Activated CD4-positive, alpha-beta T cell treated with anti-CD3 and anti-CD28 coated beads for 24 hours (primary cell): ENCODE measurements at places on chromosomes 5 and 9.

- no peak for DNase-seq
These were observed 91.4 kb downstream of the LIFR start for GRCh38 chr5:38465061-38465460.

- no peak for DNase-seq
These were observed 53.3 kb downstream of the JADE2 start for GRCh38 chr5:134578578-134579283.

- DNase-seq = peak; percentile 11
These were observed 174.8 kb downstream of the SLF1 start for GRCh38 chr5:94793113-94793815.

- no peak for DNase-seq
These were observed 6.4 kb downstream of the ISCA1 start for GRCh38 chr9:86275962-86276361.

DNA sequence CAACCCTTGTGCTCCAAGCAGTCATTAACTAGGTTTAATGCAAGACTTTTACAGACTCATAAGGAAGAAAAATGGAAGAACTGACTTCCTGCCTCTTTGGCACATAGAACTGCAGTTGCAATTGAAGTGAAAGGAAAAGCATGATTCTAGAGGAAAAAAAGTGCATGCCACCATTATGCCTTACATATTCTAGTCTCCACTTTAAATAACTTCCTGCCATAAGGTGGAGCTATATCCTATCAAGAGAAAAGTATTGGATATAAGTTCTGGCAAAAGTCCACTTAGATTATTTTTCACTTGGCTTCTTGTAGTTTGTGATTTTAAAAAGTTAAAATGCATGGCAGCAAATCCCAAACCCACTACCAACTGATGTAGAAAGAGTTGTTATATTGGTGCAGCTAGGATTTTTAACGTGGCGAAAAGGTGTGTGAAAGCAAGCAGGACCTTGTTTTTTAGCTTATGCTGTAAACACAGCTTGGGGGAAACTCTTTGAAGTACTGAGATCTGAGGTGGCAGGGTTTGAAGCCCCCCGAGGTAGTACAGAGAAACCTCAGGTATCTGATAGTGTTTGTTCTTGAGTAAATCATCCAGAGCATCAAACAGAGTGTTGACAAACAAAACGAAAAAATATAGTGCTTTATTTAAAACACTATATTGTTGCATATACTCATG lies 117.9 kb downstream of the ANXA1 start:
- DNase-seq = no peak

GRCh38 chr9:82993856-82994605 lies 68.9 kb downstream of the RASEF start:
- DNase-seq = no peak

DNA sequence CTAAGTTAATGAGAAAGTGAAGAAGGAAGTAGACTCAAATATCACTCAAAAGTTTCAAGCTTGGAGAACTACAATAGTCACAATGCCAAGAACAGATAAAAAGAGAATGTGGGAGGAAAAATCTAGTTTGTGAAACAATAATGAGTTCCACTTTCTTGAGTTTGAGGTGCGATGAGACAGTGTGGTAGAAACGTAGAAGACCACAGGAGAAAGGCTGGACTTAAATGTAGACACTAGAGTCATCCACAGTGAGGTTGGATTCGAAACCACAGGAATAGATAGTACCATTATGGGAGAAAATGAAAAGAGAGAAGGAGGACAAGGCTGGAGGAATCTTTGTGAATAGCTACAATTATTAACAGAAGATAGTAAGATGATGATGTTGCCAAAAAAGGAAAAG lies 141.1 kb upstream of the LRRTM2 start:
- DNase-seq = no peak

DNA sequence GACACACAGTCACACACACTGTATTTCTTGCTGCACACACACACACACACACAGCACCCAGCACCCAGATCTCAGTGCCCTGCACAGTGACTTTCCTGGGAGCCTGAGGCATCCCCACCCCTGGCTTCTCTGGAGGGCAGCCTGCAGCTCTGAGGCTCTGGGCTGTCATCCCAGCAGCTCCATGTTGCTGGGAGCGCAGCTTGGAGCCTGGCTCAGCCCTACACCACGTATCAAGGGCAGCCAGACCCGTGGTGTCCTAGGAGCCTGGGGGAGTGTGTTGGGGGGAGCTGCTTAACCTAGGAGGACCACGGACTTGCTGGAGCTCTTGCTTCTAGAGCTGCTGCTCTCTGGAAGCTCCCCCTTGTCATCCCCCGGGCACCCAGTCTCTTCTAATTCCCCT lies 5.2 kb downstream of the IER5L start:
- DNase-seq = no peak

- no peak for DNase-seq
These were observed 253.9 kb upstream of the RGMB start for GRCh38 chr5:98519571-98519970.
